SIG-M5 (cell line): ENCODE measurements at places on chromosomes 2 and 18.

- DNase-seq, result no peak
Measured at GRCh38 chr2:188601927-188602326, 310.3 kb downstream of the GULP1 start.

GRCh38 chr18:65288908-65289307 lies 461.9 kb upstream of the CDH7 start:
- DNase-seq, result no peak

- DNase-seq, result no peak
Measured at GRCh38 chr2:1595274-1595673, 149.0 kb downstream of the PXDN start.

GRCh38 chr2:128416109-128416785 lies 97.6 kb upstream of the HS6ST1 start:
- DNase-seq, result no peak

DNA sequence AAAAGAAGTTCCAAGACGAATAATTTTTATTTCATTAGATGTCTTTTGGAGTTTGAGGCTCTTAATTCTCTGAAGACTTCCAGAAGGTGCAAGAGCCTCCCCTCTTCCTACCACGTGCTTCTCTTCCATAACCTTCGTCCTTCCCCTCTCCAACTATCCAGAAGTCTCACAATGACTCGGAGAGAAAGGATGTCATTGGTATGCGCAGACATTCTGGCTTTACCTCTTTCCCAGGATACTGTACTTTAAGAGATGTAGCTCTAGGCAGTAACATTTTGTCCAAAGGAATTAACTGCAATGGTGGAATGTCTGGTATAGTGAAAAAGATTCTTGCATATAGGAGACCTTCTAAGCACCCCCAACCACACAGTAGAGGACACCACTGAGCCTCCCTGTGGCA lies 249.0 kb upstream of the OSR1 start:
- DNase-seq, result no peak

- DNase-seq, result no peak
Measured at GRCh38 chr2:85920810-85921545, 32.2 kb upstream of the ST3GAL5 start.

- no peak for DNase-seq
Measured at GRCh38 chr18:12031846-12032245, 50.5 kb downstream of the IMPA2 start.

DNA sequence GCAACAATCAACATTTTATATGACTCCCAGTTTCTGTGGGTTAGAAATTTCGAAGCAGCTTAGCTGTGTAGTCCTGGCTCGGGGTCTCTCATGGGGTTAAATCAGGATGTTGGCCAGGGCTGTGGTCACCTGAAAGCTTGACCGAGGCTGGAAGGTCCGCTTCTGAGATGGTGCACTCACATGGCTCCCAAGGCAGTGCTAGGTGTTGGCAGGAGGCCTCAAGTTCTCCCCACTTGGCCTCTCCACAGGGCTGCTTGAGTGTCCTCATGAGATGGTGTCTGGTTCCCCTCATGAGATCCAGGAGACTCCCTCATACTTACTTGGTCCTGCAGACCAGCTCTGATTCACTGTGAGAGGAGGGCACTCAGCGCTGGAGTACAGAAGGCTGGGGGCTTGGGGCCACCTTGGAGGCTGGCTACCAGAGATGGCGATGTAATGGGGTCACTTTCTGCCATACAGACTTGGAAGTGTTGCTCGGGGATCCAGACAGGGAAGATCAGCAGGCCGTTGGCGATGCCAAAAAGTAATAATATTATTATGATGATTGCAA lies 98.8 kb downstream of the INHBB start:
- DNase-seq, result no peak

- DNase-seq, result no peak
Measured at GRCh38 chr2:134411279-134411827, 157.5 kb downstream of the MGAT5 start.
